ENCODE measurements at places on chromosomes 3 and 15.

- no peak for DNase-seq
Measured at GRCh38 chr3:179000144-179000543, 71.5 kb downstream of the ZMAT3 start.

DNA sequence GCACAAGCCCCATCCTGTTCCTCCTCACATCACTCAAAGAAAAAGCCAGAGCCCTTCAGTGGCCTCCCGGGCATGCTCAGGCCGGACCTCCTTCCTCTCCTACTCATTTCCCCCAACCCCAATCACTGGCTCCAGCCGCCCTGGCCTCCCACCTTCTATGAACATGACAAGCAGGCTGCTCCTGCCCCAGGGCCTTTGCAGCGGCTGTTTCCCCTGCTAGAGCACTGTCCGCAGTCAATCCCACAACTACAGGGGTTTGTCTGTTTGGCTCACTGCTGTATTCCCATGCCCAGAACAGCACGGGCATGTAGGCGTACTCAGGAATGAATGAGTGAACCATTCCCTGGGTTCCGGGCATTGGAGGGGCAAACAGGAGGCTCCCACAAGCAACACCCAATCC lies 139.8 kb upstream of the PRR20G start:
- no peak for DNase-seq

GRCh38 chr3:157249606-157250005 lies 89.7 kb upstream of the CCNL1 start:
- DNase-seq, result no peak

DNA sequence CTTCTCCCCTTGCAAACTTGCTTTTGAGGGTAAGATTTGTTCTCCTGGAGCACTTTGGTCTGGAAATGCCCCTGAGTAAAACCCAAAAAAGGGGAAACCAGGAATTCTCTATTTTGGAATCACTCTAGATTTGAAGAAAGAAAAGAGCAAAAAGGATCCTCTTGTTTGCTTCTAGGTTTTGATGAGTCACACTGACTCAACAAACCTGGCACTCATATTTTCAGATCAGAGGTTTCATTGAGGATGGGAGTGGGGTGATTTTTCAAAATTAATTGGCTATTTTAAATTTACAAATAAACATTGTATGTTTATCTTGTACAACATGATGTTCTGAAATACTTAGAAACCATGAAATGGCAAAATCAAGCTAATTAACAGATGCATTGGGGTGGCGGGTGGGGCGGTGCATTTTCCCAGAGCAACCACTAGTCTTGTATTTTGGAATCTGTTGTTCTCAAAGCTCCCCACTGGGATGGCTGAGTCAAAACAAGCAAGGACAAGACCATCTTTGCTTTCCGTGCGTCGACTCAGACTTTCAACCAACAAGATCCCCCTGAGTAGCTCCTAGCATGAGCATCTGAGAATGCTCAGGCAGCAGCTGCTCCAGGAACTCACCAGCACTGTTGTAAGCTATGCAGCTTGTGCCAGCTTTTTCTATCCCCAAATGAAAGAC lies 451.4 kb downstream of the WDR72 start:
- DNase-seq, result no peak

DNA sequence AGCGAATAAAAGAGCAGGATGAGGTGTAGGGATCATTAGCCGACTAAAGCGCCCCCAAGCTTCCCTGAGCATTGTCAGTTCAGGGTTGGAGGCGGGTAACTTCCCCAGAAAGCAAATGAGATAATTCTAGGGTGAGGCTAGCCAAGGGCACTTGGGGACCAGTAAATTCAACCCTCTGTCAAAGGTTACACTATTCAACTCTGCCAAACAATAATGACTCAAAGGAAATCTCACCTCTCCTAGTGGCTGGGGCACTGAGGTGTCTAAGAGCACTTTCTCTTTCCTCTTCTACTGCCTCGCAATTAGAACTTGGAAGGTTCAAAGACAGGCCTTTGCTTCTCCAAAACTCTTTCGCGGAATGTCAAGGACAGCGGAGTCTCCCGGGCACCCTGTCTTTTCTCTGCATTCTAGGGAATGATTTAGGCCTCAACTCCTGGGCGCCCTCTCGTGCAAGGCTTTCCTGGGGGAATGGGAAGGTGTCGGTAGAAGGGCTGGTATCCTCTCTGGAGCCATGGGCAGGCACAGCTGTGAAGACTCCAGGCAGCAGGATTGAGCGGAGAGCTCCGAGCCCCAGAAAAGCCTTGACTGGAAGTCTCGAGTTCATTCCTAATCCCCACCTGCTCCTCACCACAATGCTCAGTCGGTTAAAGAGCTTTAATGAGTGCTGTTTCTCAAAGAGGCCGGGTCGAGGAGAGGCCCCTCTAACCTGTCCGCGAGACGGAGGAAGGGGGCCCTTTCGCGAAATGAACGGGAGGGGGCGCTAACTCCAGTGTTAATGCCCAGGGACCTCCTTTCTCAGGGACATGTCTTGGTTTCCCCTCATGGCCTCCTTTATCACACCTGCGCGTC lies 21.9 kb downstream of the ZIC4 start:
- no peak for DNase-seq

Data from activated T-helper 1 cell treated with anti-CD3 and anti-CD28 coated beads, Interleukin-2, amount 50 U/mL, for 16 hours (primary cell).